ENCODE measurements at places on chromosomes 7 and 10. TPM values are rescaled to one million over a fixed set of nuclear protein-coding genes. Genes with fewer than 3 reads are reported as not detected.
A peak's percentile ranks its signal among the peaks of the same experiment; 100 is the strongest.

DNA sequence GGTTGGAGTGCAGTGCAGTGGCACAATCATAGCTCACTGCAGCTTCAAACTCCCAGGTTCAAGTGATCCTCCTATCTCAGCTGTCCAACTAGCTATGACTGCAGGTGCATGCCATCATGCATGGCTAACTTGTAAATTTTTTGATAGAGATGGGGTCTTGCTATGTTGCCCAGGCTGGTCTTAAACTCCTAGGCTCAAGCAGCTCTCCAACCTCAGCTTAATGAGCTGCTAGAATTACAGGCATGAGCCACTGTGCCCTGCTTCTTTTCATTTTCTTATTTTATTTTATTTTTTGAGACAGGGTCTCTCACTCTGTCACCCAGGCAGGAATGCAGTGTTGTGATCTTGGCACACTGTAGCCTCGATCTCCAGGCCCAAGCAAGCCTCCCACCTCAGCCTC lies 7.6 kb downstream of the PLA2G12B start:
- DNase-seq: no peak

- no peak for DNase-seq
These were observed 760.2 kb downstream of the GRID1 start for GRCh38 chr10:85606401-85606800.

GRCh38 chr7:110043519-110043918 lies 1047.4 kb upstream of the LRRN3 start:
- no peak for DNase-seq

- no peak for DNase-seq
These were observed 156.6 kb downstream of the NOC3L start for GRCh38 chr10:94206176-94206575.

- DNase-seq: no peak
These were observed 167.3 kb downstream of the EGFR start for GRCh38 chr7:55185941-55186609.

- DNase-seq: no peak
These were observed 181.6 kb downstream of the NXPH1 start for GRCh38 chr7:8615019-8615418.

GRCh38 chr10:18610517-18610916 lies 40.9 kb downstream of the NSUN6 start:
- no peak for DNase-seq

DNA sequence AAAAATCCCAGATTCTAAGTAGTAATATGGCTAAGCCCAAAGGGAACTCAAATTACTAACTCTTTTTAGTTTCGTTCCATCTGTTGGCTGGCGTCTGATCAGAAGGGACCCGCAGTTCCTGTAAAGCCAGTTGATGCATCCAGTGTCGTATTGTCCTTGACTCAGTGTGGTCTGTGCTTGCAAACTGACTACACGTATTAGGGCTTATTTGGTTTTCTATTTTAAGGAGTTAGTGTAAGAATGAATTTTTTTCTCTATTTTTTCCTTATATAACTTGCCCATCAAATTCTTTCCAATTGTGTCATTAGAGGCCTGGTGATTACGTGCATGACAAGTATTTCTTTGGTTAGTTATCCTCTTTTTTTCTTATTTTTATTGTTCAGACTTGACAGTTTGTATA lies 9.7 kb downstream of the ABCA13 start:
- no peak for DNase-seq

DNA sequence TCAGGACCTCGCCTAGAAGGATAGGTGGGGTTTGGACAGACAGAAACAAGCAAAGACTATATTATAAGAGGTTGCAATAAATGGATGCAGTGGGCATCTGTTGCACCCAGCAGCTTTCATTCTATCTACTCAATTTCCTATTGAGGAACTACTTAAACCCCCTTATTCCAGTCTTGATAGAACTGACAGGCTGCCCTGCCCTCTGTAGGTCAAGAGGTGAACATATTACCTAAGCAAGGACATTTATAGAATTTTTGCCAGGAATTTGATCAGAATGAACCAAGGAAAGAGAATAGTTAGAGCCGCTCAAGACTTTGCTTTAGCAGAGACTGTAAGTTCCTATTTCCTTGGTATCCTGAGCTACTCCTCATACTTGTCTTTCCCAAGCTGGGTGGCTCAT lies 9.5 kb downstream of the VTI1A start:
- DNase-seq: peak; percentile 10

The ATRNL1 gene
- under 0.01 TPM for total RNA-seq

The SNX10 gene
- 7.3 TPM for total RNA-seq
